ENCODE measurements at places on chromosomes 16 and 17.

DNA sequence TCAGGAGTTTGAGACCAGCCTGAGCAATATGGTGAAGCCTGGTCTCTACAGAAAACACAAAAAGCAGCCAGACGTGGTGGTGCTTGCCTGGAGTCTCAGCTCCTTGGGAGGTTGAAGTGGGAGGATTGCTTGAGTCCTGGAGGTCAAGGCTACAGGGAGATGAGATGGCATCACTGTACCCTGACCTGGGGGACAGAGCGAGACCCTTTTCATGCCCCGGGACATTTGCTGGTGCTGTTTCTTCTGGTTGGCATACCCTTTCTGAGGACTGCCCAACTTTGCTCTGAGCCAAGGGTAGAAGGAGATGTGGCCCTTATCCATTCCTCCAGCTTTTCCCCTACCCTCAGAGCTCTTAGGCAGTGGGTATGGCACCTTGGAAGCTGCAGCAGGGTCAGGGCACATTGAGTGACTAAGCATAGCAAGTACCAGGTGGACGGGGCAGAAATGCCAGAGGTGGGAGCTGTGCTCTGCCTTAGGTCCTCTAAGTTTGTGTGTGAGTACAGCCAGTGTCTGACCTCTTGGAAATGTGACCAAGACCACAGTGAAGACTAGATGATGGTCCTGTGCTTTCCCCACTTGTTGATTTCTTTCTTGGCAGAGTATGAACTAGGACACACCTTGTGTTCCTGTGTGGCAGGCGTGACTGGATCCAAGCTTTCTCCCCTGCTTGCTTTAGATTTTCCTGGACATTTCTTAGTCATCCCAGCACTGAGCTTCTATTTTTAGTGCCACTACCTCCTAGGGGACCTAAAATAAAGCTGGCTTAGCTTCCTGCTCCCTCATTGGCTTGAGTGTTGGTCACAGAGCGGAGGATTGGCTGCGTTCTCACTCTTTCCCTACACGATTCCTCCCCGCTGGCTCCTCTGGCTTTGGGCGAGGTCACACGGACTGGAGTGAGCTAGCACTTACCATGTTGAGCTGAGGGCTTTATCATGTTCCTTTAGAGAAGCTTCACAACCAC, 9.9 kb upstream of the EDC4 start:
- peak; percentile 28 for DNase-seq

DNA sequence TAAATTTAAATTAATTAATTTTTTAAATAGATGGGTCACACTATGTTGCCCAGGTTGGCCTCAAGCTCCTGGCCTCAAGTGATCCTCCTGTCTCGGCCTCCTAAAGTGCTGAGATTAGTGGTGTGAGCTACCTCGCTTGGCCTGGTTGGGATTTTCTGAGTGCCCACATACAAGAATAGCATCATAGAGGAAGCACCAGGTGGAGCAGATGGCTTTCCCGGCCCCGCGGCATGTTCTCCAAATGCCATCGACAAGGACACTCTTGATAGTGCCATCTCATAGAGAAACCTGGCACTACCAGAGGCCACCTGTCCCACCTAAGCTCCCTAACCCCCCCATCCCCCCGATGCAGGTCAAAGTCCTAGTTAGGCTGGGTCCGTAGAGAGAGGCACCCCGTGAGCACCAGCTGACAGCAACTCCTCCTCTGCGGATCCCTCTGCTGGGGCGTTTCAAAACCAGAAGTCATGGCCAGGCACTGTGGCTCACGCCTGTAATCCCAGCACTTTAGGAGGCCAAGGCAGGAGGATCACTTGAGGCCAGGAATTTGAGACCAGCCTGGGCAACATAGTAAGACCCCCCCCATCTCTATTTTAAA, 65.9 kb downstream of the DNAH3 start:
- no peak for DNase-seq

DNA sequence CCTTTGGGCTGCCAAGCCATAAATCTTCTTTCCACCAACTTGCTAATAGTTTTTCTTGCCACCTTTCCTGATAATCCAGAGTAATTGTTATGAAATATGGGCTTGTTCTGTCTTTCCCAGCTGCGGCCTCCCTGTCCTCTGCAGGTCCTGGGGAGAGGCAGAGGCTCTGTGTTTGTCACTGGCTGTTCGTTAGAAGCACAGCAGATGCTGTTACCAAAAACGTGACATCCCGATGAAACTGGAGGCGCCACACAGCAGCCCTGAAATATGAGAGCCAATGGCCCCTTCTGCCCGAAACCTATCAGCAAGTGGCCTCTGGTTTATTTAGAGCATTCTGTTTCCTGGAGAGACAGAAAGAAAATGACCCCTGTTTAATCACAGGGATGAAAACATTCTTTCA, 115.1 kb upstream of the ANKFN1 start:
- DNase-seq = no peak

GRCh38 chr17:43988301-43988700, 16.1 kb upstream of the NAGS start:
- DNase-seq = no peak

- DNase-seq = no peak
Measured at GRCh38 chr16:84851192-84852127, 31.7 kb downstream of the CRISPLD2 start.

- no peak for DNase-seq
Measured at GRCh38 chr16:6836766-6837165, 495.9 kb upstream of the RBFOX1 start.

- DNase-seq = no peak
Measured at GRCh38 chr16:17072104-17072503, 398.7 kb downstream of the XYLT1 start.

GRCh38 chr16:27759301-27759871, 209.4 kb downstream of the KATNIP start:
- peak; percentile 61 for DNase-seq
